WTC11 (cell line): ENCODE measurements at places on chromosomes 12 and 14.

- DNase-seq = no peak
Measured at GRCh38 chr12:130351326-130351725, 13.6 kb downstream of the PIWIL1 start.

DNA sequence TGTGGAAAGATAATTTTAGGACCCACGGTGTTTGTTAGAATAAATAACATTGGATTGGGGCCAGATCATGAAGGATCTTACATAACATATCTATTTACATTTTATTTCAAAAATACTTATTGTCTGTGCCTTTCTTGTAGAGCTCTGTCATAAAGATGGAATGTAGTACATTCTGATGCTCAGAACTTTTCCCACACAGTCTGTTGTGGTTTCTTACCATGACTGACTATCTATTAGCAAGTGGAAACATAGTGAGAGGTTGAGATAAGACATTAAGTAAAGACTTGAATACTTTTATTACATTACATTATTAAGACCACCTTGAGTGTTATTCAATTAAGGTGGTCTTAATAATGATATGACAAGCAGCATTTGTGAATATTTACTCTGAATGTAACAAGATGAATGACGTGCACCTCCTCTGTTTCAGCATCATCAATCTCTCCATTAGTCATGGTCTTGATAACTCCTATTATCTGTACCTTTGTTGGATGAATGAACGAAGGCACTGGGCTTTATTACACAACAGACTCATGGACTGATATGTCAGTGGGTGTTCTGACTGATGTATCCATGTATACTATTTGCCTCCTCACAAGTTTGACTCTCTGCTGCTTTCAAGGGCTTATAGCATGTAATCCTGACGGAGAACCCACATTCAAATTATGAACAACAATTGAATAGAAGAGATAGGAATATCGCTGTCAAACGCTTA lies 883.0 kb upstream of the FLRT2 start:
- DNase-seq = no peak

DNA sequence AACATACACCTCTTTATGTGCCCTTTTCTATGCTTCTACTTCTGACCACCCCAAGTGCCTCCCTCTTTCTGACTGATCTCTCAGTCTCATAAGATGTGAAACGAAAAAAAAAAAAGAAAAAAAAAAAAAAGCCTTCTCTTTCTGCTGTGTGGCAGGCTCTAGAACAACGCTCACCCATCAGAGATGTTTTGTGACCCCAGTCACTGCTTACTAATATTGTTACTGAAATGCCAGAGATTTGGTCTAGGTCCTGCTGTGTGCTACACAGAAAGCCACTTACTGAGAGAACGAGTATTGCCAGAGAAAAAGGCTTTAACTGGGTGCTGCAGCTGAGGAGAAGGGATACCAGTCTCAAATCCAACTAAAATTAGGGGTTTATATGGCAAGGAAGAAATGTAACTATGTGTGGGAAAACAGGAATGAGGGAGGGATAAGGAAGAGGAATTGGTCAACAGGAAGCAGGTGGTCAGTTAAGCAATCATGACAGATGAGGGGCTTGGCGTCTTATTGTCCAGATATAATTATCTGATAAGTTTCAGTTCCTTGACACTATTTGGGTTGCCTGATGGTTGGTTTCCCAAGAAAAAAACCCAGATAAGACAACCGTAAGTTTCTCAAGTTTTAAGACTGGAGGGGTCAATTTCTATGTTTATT lies 149.0 kb downstream of the NAV3 start:
- no peak for DNase-seq

- DNase-seq = no peak
Measured at GRCh38 chr12:99911081-99911480, 73.7 kb downstream of the ANKS1B start.

DNA sequence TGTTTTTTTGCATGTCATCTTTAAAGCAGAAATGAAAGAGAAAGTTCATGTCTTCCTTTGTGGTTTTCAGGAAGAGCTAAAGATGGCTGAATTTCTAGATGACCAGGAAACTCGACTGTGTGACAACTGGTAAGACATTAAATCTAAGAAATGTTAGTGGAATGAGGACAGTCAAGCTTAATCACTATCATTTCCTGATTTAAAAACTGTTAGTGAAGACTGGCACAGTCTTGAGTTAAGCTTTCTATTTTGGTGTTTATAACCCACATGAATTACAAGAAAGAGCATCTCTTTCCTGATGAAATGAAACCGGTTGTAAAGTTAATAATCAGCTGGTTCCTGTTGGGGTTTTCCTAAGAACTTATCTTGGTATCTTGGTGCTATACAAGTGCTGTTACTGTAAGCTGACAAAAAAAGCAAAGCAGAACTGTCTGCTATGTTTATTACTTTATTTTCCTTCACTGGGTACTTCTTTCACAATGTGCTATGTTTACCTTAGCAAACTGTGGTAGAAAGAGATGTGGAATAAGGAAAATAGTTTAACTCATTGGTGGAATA lies 5.2 kb downstream of the TRAFD1 start:
- no peak for DNase-seq

GRCh38 chr12:123532808-123533649 lies 490 bp downstream of the RILPL1 start:
- DNase-seq = peak; percentile 71

- DNase-seq = no peak
Measured at GRCh38 chr14:90620568-90621077, 195.6 kb downstream of the TTC7B start.

GRCh38 chr12:79634957-79635471 lies 55.8 kb downstream of the PAWR start:
- DNase-seq = no peak

GRCh38 chr14:51604073-51604472 lies 47.6 kb upstream of the FRMD6 start:
- no peak for DNase-seq

GRCh38 chr12:13227191-13227590 lies 30.7 kb downstream of the EMP1 start:
- DNase-seq = no peak
